ENCODE measurements at places on chromosomes 13 and 19. TPM values are rescaled to one million over a fixed set of nuclear protein-coding genes. Genes with fewer than 3 reads are reported as not detected.

The CGB1 gene
- total RNA-seq = not detected

- DNase-seq = no peak
Observed at GRCh38 chr13:51063909-51064308, 47.2 kb downstream of the C13orf42 start.

GRCh38 chr19:31664096-31664495, 314.9 kb upstream of the TSHZ3 start:
- no peak for DNase-seq

The SOX21 gene
- not detected for total RNA-seq

- DNase-seq = no peak
Observed at GRCh38 chr13:82467626-82468025, 1414.6 kb downstream of the SLITRK1 start.

DNA sequence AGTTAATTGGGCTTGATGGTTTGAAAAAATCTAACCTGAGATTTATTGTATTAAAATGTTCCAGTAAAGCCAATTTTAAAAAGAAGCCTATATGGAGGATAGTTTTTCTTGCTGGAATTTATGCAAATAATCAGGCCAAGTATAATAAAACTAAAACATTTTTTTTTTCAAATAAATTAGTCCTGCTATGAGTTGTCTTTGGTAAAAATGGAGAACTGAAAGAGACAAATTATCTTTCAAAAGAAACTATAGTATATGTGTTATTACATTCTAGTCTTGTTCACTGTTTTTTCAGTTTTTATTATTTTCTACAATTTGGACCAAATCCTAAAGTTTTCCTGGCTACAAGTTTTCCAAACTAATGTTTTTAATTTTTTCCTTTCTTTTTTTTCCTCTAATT, 468.9 kb downstream of the UQCRFS1 start:
- no peak for DNase-seq

DNA sequence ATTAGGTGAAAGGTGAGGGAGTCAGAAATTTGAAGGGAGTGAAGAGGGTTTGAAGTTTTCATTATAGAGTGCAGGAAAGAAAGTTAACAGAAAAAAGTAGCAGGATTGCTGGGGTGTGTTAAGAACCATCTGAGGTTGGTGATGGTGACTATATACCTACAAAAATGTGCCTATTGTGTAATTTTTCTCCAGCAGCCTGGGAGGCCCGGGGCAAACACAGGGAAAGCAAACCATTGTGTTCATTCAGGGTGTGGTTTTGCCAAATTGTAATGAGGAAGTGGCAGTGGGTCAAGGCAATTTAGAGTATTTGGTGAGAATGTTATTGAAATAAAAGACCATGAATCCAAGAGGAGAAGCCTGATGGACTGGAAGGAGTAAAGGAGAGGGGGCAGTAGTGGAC, 8.2 kb upstream of the SUCLA2 start:
- DNase-seq = no peak

DNA sequence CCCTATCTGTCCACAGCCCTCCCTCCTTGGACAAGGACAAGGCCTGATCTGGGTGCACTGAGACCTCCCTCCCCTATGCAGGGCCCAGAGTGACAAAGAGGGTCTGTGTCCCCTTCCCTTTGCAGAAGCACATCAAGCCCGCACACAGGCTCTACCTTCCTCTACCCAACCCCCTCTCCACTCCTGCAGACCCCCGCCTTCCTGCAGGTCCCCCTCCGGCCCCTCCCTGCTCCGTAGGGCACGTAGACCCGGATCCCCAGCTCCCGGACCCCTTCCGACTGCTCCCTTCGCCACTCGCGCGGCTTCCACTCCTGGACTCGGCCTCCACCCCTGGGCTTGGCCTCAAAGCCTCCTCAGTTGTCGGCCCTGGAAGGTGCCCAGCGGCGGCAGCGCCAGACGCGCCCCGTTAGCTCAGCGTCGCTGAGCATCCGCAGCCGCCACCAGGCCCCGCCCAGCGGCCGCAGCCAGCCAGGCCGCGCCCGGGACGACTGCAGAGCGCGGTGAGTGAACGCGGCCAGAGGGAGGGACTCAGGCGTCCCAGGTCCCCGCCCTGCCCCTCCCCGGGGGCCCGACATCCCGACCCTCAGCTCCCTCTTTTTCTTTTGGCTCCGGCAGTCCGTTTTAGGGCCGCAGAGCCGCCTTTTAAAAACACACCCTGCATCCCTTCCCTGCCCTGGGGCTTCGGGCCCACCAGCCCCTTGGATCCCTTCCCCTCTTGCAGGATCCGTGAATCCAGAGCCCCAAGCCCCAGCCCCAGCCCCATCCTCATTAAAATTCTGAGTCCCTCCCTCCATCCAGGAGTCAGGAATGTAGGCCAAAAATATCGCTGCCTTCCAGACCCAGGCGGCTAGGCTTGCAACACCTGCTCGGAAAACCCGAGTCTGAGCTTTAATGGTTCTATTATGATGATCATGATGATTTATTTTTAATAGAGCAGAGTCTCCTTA, 1.5 kb upstream of the MYADM start:
- peak; percentile 95 for DNase-seq

The YJEFN3 gene
- 1.6 TPM for total RNA-seq

DNA sequence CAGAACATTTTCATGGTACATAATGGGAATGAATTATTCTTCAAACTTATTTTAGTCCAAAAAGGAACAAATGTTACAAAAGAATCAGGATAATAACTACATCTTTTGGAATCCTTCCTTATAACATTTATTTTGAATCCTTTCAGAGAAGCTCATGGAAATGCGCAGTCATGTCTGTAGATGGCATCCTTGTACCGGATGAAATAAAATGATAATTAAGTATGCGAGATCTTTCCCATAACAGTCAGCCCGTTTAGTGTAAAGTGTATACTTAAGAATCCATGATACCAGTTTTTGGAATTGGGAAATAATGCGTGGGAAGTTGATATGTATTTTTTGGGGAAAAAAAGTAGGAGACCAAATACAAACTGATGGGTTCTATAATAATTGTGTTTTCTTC, 418.8 kb downstream of the GPC5 start:
- no peak for DNase-seq

- no peak for DNase-seq
Observed at GRCh38 chr19:42468273-42468796, 25.6 kb upstream of the CXCL17 start.

GRCh38 chr19:35843676-35844481, 8.4 kb downstream of the NPHS1 start:
- DNase-seq = peak; percentile 70

- DNase-seq = no peak
Observed at GRCh38 chr19:39843919-39844793, 2.0 kb downstream of the FBL start.

DNA sequence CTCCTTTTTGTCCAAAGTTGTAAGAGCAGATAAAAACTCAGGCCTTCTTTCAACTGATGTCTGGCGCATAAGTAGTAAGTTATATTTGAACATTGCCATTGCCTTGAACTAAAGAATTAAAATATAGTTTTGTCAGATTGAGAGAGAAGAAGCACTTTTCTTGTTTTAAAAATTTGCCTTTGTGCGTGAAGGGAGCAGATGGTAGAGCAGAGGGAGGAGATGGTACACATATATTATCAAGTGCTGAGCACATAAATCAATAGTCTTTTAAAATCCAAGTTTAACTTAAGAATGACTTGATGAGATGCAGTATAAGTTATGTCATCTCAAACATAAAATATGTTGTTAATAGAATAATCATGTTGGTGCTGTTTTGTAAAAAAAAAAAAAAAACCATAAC, 504.6 kb upstream of the KLHL1 start:
- DNase-seq = no peak

- no peak for DNase-seq
Observed at GRCh38 chr19:55376241-55376933, at the start of gene TMEM190. TMEM190 (plus strand) TSS chr19:55376826; CDS start chr19:55376854, 28 bp downstream.

GRCh38 chr13:28320209-28320608, 174.7 kb downstream of the FLT1 start:
- DNase-seq = no peak

The DCT gene
- 0.24 TPM for total RNA-seq

- DNase-seq = no peak
Observed at GRCh38 chr19:23507446-23507845, 112.2 kb upstream of the ZNF91 start.

- no peak for DNase-seq
Observed at GRCh38 chr13:103287659-103288058, 221.4 kb upstream of the SLC10A2 start.

DNA sequence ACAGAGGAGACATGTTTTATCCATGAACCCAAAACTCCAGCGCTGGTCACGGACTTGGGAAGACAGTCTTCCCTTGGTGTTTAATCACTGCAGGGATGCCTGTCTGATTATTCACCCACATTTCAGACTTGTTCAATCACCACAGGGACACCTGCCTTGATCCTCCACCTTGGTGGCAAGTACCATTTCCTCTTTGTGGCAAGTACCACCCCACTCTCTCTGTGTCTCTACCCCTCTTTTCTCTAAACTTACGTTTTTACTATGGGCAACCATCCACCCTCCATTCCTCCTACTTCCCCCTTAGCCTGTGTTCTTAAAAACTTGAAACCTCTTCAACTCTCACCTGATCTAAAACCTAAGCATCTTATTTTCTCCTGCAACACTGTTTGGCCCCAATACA, 16.8 kb downstream of the ZNF83 start:
- DNase-seq = no peak

The PSG6 gene
- total RNA-seq = not detected

The KRTDAP gene
- total RNA-seq = not detected

DNA sequence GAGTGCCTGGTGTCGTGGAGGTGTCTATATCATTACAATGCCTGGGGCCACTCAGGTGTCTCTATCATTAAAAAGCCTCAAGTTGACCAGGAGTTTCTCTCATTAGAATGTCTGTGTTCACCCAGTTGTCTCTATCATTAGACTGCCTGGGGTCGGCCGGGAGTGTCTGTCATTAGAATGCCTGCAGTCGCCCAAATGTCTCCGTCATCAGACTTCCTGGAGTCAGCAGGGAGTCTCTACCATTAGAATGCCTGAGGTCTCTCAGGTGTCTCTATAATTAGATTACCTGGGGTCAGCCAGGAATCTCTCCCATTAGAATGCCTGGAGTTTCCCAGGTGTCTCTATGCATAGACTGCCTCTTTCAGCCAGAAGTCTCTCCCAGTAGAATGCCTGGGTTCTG, 1477.6 kb downstream of the UQCRFS1 start:
- DNase-seq = no peak

DNA sequence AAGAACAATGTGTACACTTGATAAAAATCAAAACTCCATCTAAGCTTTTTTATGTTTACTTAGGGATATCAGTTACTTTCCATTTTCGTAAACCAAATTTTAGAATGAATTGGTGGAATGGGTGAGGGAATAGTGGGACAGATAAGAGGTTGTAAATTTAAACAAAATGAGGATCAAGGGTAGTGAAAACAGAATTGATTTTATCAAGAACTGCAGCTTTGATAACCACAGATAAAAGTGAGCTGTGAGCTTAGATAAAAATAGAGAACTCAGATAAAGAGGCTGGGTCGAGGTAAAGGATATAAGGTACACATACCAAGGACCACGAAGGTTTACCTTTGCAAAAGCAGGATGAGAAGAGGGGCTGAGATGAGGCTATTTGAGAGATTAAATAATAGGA, 813.2 kb upstream of the GPC6 start:
- no peak for DNase-seq

The PSG7 gene
- total RNA-seq = not detected

GRCh38 chr19:10364644-10365043, 15.7 kb downstream of the TYK2 start:
- DNase-seq = no peak

The PSG11 gene
- not detected for total RNA-seq

The ARGLU1 gene
- total RNA-seq = 44.2 TPM

GRCh38 chr19:38683393-38684077, 36.1 kb downstream of the ACTN4 start:
- peak; percentile 68 for DNase-seq

DNA sequence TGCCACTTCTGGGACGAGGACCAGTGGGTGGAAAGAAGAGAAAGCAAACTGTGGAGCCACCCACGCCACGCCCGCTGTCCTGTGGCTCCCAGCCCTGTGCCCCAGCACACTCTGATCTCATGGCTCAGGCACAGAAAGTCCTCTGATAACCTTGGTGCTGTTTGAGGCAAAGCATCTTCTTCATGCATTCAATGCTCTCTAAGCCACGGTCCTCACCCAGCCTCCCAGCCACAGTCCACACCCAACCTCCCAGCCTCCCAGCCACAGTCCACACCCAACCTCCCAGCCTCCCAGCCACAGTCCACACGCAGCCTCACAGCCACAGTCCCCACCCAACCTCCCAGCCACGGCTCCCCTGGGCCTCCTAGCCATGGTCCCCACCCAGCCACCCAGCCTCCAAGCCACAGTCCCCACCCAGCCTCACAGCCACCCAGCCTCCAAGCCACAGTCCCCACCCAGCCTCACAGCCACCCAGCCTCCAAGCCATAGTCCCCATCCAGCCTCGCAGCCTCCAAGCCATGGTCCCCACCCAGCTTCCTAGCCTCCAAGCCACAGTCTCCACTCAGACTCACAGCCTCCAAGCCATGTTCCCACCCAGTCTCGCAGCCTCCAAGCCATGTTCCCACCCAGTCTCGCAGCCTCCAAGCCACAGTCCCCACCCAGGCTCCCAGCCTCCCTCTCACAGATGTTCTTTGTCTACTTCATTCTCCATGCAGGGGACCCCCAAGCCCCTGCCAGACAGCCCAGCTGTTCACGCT, 74.9 kb downstream of the SOX1 start:
- DNase-seq = no peak

Measured in right cardiac atrium (tissue), 5 donors.